HFFc6 (cell line): ENCODE measurements at places on chromosomes 3 and 15.
A peak's percentile ranks its signal among the peaks of the same experiment; 100 is the strongest.

DNA sequence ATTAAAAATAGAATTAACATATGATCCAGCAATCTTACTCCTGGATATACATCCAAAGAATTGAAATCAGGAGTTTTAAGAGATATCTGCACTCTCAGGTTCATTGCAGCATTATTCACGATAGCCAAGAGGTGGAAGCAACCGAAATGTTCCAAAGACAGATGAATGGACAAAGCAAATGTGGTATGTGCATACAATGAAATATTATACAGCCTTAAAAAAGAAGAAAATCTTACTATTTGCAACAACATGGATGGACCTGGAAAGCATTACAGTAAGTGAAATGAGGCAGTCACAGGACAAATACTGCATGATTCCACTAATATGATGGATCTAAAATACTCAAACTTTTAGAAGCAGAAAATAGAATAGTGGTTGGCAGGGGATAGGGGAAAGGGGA lies 9.3 kb upstream of the TMEM158 start:
- no peak for DNase-seq

- no peak for DNase-seq
These were observed 103.6 kb downstream of the APBA2 start for GRCh38 chr15:28989239-28989830.

- no peak for DNase-seq
These were observed 25.5 kb upstream of the TAFA4 start for GRCh38 chr3:68957895-68958294.

DNA sequence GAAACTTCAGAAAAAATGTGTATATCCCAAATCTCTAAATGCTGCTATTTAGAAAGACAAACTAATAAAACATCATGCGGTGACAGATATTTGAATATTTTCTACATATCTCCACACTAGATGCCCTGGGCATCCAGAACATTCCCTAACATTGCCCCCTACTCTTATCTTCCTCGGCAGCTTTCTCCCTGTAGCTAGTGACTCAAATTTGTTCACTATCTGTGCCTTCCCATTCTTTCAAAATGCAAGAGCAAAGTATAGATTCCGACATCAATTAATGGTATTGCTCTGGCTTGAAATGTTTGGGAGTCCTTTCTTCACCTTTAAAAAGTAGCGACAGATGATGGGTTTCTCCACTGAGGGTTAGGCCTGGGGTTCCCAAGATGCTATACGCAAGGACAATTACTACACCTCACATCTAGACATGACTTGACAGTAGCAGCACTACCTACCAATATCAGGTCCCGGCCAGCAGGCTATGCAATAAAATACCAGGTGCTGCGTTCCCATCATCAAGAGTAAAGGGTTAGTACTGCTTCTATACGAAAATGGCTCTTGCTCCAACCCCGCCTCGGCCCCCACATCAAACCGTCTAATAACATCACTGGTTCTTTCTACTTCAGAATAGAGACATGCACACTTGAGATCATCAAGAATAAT lies 631 bp downstream of the UBR1 start:
- no peak for DNase-seq

DNA sequence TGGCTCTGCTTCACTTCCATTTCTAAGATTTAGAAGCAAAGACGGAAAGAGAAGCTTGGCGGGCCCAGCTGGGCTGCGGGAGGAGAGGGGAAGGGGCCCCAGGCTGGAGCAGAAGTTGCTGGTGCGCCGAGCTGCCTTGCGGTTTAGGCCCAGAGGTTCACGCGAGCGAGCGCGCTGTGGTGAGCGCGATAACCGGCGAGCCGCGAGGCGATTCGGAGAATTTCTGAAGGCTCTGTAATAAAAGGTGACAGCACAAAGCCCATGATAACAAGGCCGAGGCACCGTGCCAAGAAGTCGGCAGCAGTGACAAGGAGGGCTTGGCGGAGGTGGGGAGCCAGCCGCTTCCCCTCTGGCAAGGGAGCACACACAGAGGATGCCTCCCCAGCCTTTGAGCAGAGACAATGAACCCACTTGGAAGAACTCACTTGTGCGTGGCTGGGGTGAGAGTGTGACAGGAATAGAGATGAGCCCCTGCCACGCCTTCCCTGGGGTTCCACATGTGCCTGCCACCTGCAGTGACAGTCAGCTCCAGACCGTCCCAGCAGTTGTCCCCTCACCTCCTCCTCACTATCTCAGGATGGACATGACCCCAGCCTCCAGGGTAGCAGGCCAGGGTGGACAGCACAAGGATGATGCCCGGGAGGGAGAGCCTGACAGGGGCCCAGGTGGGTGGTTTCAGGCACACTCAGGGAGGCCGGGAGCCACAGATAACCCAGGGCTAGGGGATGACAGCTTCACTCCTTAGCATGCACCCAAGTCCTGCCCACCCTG lies 315.2 kb downstream of the UACA start:
- no peak for DNase-seq

DNA sequence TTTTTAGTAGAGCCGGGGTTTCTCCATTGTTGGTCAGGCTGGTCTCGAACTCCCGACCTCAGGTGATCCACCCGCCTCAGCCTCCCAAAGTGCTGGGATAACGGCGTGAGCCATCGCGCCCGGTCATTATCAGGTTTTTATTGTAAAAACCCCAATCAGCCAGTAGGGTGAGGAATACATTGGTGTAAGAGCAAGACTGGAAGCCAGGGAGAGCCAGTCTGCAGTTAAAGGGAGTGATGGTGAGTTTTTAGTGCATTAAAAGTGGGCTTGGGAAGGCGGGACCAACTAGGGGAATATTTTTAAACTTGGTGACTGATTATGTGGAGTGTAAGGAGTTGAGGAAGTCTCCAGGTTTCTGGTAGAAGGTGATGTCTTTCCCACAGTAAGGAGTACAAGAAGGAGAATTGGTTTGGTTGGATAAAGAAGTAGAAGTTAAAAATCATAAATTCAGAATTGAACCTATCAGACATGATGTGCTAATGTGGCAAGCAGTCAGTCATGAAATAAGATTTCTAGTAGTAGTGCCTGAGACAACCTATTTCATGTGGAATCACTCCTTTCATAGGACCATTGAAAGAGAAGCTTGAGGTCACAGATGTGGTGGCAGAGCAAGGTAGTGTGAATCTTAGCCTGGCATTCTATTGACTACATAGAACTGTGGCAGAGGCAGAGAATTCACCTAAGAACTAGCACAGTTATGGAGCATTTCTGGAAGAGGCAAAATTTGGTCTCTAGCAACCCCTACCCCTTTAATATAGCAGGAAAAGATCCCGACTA lies 2.4 kb upstream of the DCBLD2 start:
- no peak for DNase-seq

GRCh38 chr3:69791919-69792399 lies 52.7 kb downstream of the MITF start:
- DNase-seq: peak; percentile 70

DNA sequence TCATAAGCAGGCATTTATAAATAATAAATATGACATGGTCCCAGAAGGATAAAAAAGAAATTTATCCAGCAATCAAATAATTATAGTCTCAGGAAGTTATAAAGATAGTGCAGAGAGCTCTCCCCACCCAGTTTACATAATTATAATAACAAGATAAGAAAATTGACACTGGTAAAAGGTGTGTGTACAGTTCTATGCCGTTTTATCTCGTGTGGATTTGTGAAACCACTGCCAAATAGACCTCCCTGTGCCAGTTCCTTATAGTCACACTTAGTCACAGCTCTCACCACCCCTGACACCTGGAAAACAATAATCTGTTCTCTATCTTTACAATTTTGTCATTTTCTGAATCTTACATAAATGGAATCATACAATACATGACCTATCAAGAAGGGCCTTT lies 320.1 kb downstream of the KBTBD8 start:
- no peak for DNase-seq

DNA sequence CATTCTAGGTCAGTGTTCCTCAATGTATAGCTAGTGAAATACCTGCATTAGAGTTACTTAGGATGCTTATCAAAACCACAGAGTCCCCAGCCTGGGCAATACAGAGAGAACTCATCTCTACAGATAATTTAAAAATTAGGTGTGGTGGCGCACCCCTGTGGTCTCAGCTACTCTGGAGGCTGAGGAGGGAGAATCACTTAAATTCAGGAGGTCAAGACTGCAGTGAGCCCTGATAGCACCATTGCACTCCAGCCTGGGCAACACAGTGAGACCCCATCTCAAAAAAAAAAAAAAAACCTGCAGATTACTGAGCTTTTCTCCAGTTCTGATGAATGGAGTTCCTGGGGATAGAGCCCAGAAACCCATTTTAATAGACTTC lies 10.1 kb upstream of the MINDY2 start:
- DNase-seq: no peak

- no peak for DNase-seq
These were observed 90.7 kb downstream of the ATP8B4 start for GRCh38 chr15:50028326-50028725.

DNA sequence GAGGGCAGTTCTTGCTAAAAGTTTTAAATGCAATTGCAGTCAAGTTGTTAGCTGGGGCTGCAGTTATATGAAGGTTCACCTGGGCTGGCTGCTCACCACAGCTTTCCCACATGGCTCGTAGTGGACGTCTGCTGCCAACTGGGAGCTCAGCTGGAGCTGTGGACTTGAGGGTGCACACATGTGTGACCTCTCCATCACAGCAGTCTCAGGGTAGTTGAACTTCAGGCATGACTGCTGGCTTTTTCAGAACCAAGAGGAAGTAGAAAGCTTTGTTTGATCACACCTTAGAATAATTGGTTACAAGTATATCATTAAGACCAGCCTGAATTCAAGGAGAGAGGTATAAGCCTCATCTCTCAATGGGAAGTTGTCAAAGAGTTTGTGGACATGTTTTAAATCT lies 74.1 kb downstream of the CHL1 start:
- no peak for DNase-seq

DNA sequence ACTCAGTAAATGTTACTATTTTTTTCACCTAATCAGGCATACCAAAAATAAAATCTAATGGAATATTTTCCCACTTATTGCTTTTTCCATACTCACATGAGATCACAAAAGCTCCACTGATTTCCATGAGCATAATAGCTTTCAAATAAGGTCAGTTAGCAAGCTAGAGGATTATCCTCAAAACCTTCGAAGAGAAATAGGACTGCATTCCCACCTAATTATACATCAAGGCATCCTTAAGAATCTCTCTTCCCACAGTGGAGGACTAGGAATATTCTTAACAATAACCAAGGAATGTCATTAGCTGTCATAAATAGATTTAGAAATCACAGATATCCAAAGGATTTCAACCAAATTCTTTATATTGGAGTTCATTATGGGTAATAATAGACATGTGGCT lies 127.9 kb upstream of the STT3B start:
- DNase-seq: peak; percentile 10

- no peak for DNase-seq
These were observed 219.5 kb upstream of the CBLB start for GRCh38 chr3:106088304-106088703.

DNA sequence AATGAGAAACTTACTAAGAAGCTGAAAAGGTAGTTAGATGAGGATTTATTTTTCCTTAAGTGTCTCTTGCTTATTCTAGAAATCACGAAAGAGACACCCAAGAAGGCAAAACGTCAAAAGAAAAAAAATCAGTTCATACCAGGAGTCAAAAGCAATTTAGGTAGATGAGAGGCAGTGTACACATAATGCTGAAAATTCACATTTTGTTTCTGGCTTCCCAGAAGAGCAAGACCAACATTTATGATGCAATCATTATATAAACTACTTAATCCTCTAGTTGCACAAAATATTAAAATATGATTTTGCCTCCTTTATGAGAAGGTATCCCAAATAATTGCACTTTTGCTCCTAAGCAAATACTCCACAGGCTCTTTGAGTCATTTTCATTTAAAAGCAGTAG lies 228.0 kb downstream of the FMN1 start:
- DNase-seq: no peak

DNA sequence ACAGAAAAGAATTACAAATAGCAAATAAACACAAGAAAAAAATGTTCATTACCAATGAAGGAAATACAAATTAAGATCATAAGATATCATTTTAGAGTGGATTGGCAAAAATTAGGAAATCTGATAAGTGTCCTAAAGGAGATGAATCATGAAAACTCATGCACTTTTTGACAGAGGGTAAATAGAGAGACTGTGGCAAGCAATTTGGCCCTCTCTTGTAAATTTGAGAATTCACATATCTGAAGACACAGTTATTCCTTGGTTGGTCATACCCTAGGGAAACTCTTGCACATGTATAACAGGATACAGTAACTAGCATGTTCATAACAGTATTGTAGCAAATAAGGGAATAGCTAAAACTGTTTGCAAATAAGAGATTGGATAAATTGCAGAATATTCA lies 246.0 kb upstream of the GADL1 start:
- no peak for DNase-seq

DNA sequence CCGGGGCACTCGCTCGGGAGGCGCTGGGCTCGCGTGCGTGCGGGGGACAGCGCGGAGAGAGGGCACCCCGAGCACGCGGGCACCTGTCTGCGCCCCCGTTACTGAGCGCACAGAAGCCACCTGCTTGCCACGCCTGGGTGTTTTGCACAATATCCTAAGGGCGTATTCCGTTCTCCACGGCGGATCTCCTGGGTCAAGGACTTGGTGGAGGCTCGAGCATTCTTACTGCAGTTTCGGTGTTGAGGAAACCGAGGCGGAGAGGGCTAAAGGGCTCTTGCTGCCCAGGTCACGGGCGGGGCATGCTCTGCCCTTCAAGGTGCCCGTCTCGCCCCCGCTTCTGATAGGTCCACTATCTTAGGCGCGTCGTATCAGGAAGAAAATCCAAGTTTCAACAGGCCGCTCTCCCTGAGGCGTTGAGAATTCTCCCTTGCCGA lies 526 bp downstream of the GPD1L start:
- DNase-seq: no peak

DNA sequence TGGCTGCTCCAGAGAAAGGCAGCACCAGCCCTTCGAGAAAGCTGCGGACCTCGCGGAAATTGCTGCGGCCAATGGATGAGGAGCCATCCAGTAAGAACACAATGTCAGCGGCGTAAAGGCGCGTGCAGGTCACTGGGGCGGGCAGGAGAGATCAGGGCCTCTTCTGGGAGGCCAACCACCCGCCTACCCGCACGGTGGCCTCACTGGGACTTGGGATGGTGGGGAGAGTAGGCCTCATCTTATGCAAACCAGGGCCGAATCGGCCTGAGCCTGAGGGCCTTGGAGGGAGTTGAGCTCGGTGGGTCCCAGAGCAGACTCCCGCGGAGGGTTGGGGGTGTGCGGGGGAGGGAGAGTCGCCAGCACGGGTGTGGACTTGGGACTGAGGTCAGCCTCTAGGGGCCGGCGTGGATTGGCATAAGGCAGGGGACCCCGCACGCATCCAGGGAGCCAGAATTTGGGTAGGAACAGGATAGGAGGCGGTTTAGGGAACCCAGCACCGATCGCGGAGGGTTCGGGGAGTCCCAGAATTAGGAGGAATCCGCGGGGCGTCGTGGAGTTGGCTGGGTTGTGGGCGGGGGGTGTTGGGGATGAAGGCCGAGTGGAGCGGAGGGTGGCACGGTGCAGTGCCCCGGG lies 596 bp downstream of the COL7A1 start:
- peak; percentile 59 for DNase-seq

GRCh38 chr3:73759297-73759711 lies 134.6 kb upstream of the PDZRN3 start:
- DNase-seq: no peak

DNA sequence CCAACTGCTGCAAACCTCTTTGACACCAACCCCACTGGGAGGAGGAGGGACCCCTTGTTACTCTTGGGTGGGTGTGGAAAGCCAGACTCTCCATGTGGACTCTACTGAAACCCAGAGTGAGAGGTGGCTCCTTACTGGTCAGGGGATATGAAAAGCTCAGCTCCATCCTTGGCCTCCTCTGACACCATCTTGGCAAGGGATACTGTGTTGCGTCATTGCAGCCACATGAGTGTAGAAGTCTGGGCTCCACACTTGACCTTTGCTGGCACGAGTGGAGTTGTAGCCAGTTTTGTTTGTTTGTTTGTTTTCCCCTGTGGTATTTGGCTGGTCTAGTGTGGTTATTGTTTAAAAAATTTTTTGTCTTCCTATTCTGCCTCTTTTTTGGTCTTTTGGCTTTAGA lies 289.1 kb downstream of the GAP43 start:
- DNase-seq: no peak
